ENCODE measurements at places on chromosomes 11 and 22.

DNA sequence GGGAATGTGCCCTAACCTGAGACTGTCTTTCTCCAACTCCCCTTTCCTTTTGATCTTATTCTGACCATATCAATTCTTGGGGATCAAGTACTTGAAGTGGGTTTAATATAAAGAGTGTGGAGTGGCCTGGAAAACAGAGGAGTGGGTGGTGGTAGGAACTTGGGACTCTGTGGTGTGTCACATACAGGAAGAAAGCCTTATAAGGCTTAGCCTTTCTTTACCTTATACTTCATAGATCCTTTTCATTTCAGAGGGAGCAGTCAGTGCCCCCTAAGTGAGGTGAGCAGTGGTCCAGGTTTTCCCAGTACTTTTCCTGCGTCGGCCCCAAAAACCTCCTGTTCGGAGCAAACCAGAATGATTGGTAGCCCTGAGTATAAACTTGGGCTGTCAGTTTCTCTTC lies 486 bp downstream of the OOSP1 start:
- no peak for DNase-seq

GRCh38 chr11:47443028-47443700 lies 5.8 kb downstream of the RAPSN start:
- DNase-seq = no peak

GRCh38 chr22:19275919-19276600 lies 15.5 kb downstream of the CLTCL1 start:
- DNase-seq = no peak

- no peak for DNase-seq
Observed at GRCh38 chr11:11306855-11307254, 46.2 kb downstream of the CSNK2A3 start.

DNA sequence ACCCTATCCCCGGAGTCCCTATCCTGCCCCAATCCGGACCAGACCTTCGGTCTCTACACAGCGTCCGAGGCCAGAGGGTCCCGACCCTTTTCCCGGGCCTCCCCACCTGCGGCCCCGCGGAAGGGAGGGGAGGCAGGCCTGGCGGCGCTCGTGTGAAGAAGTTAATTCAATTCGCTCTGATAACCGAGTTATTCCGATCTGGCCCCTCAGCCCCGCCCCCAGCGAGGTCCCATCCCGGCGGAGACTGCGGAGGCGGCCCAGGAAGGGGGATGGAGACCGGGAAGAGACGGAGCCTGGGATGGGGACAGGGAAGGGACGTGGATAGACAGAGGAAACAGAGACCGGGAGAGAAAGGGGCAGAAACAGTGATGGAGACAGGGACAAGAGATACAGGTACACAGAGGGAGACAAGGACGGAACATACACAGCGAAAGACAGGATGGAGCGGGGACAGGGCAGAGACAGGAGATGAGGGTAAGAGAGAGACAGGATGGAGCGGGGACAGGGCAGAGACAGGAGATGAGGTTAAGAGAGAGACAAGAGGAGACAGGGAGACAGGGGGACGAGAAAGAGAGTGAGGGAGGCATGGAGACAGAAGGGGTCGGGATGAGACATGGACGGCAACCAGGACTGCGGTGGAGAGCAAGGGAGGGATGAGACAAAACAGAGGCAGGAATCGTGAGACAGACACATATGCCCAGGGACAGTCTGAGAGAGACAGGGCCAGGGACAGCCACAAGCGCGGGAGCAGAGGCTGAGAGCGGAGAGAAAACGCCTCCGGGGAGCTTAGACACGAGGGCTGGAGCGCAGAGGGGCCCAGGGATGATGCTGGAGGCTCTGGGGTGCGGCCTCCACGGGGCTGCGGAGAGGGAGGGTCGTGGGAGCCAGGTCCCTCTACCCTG lies 636 bp upstream of the PHOX2A start:
- no peak for DNase-seq

DNA sequence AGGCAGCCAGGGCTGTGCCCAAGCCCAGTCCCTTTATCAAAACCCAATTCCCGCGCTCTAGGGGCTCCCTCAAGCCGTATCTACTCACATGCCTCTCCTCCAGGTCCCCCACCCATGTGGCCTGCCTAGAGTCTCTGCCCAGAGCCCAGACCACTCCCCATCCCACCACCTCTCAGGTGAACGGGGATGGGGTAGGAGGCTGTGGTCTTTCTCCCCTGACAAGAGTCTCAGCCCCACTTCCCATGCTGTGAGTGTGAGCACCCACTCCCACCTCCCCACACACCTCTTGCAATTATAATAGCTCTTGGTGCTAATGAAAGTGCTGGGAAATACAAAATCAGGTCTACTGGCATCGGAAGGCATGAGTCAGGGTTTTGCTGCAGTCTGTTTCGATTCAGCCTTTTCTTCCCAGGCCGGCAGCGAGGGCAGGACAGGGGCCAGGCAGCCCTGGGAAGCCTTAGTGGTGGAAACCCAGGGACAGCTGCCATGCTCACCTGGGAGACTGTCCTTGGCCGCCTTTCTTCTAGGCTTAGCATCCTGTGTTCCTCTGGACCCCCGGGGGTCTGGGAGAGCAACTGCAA lies 16.7 kb upstream of the TMPRSS4 start:
- no peak for DNase-seq

GRCh38 chr11:826227-826621 lies 1.5 kb upstream of the CRACR2B start:
- DNase-seq = no peak

DNA sequence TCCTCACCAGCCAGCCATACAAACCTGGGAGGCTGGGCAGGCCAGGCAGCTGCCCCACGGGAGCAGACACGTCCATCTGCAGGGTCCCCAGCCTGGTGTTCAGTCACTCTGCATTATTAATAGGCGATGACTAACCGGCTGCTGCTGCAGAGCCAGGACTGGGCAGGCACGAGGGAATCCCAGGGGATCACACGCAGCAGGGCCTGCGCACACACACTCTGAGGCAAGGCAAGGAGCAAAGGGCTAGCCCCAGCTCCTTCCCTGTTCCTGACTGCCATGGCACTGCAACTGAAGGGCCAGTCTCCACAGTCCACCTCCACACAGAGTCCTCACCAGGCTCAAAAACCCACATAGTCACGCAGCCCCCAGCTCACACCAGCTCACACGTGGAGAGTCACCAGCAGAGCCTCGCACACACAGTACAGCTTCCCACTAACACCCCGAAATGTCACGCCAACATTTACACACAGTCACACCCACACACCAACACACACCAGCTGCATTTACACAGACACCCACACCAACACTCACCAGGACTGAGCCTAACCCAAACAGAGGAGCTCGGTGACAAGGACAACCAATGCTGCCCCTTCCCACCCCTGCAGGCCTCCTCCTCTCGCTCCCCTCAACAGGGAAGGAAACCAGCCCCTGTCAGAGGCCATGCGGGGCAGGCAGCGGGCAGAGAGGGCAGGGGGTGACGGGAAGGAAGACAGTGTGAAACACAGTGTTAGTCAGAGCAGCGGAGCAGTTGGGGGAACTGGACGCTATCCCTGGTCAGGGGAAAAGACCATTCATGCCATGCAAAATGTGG lies 47.3 kb downstream of the NRXN2 start:
- no peak for DNase-seq

DNA sequence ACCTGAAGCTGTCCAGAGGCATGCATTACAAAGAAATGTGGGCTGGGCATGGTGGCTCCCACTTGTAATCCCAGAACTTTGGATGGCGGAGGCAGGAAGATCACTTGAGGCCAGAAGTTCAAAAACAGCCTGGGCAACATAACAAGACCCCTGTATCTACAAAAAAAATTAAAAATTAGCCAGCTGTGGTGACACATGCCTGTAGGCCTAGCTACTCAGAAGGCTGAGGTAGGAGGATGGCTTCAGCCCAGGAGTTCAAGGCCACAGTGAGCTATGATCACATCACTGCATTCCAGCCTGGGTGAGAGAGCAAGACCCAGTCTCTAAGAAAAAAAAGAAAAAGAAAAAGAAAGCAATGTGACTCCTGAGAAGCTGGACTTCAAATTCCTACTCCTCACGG lies 138.5 kb upstream of the HSD17B12 start:
- DNase-seq = no peak

- DNase-seq = no peak
Observed at GRCh38 chr22:50408311-50408710, 65.2 kb downstream of the PPP6R2 start.

GRCh38 chr11:60130496-60130895 lies 42.0 kb downstream of the MS4A2 start:
- DNase-seq = no peak

DNA sequence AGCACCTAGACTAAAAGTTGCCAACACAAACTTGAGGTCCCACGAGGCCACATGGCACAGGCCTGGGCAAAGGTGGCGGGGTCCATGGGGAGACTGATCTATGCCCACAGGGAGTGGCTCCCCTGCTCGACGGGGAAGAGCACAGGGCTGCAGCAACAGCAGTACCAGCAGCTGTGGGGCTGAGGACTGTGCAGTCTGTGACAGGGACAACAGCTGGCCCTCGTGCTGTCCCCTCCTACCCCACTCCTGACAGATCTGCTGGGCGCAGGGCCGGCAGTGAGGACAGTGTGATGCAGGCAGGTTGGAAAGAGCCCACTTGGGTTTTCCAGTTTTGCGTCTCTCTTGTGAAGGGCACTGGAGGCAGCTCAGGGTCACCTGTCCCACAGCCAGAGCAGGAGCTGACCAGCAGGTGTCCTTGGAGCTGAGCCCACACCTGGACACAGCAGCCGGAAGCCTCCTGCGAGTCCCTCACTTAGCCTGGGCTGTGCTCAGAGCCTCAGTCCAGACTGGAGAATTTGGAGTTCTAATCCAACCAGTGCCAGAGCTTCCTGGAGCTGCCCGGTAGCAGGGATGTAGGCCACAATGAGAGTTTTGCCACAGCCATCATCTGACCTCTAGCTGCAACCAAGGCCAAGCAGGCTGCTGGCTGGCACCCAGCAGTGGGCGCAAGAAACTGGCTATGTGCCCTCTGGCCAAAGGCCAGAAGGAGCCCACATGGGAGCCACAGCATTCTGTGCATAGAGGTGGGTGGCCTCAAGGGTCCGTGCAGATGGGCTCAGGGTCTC lies 3.6 kb upstream of the GAS2L1 start:
- no peak for DNase-seq

DNA sequence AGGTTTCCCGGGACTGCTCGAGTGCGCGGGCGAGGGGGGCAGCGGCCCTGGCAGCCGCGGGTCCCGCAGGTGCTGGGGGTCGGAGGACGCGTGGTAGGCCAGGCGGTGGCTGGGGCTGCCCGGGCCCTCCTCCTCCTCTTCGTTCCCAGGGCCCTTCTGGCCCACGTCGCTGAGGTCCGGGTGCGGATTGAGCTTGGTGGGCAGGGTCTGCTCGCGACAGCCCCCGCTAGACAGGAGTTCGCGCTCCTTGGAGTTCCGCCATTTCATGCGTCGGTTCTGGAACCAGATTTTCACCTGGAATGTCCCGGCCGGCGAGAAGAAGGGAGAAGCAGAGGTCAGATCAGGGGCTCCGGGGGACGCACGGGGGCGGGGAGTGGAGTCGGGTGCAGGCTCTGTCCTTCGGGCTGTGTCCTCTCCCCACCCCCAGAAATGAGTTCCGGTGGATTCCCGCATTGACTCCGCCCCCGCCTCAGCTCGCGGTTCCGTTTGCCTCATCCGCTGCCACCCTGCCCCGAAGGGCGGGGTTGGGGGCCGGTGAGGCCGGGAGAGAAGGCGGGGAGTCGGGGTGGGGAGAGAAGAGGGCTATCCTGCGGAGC lies 3.9 kb downstream of the DBX1 start:
- peak; percentile 53 for DNase-seq

DNA sequence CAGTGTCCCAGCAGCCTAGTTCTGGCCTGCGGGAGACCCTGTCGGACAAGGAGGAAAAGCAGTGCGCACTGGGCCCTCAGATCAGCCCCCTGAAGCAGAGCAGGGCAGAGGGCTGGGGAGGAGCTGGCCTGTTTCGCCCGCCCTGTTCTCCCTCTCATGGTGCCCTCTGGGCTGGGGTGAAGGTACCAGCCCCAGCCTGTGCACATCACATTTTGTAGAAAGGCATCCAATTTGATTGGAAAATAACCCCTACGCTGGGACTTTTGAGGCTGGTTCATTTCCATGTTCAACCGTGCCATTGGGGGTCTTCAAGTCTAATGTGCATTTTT lies 832 bp upstream of the NAP1L4 start:
- DNase-seq = no peak

DNA sequence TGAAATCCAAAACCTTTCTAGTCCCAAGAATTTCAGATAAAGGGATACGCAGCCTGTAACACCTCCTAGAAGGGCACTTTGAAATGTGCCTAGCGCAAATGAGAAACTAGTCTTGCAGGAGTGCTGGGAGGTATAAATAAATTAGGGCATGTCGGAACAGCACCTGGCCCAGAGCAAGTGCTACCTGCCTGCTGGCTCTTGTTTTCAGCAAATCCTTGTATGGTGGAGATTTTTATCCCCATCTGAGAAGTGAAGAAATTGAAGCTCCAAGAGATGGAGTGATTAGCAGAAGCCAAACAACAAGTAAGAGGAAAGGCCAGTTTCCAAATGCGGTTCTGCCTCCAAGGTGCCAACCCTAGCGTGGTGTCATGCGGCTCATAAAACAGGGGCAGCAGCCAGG lies 36.7 kb upstream of the TFIP11 start:
- no peak for DNase-seq

DNA sequence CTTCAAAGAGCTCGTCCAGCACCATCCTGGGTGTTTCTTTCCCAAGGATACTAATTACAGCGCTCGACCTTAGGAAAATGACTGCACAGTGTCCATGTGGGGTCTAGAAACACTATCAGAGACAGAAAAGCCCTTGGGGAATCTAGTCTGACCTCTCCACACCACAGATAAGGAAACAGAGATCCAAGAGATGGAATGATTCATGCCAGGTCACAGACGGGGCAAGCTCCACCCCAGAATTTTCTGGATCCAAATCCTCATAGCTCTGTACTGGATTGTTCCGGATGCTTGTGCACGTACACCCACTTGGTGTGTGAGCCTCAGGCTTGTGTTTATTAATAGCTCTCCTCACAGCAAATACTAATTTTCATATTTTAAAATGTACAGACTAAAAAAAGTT lies 11.3 kb downstream of the ABTB2 start:
- DNase-seq = no peak

- DNase-seq = no peak
Observed at GRCh38 chr22:47075568-47075967, 313.1 kb downstream of the TBC1D22A start.

- no peak for DNase-seq
Observed at GRCh38 chr11:107183953-107184352, 165.7 kb upstream of the GUCY1A2 start.

DNA sequence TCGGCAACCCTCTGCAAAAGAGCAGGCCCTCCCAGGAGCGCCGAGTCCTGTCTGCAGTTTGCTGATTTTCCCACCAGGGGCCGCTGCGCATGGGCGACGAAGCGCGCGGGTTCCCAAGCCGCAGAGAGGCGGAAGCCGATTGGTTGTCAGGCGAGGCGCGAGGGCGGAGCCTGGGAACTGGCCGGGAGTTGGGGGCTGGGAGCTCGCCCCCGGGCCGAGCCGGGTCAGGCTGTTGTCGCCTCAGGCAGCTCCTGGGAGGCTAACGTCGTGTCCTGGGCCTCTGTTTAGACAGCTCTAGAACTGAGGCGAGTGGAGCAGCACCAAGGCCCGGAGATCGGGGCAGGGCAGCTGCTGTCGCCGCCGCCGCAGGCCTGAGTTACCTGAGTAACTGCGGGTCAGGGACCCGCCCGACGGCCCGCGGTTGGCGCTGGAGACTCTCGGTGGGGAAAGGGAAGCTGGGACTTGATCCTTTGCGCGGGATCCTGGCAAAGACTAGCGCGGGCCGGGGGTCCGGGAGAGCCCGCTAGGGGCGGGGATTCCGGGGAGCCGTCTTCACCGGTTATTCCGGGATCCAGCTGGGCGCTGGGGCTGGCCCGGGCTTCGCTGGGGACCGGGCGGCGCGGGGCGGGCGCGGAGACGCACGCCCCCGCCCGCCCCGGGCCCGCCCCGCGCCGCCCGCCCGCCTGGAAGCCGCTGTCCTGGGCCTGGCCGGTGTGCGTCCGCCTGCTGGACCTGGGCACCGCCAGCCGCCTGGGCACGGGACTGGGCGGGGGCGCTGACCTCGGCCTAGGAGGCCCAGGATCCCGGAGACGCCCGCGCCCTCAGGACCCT lies at the start of gene STIM1:
STIM1 (plus strand) TSS at position 688 of the 831 bp plus-strand sequence. CDS start 607 bp downstream, outside the sequence.
- peak; percentile 99 for DNase-seq
